Inflammatory macrophage treated with lipopolysaccharide for 1 hour (primary cell): ENCODE measurements at places on chromosomes 4 and X.

DNA sequence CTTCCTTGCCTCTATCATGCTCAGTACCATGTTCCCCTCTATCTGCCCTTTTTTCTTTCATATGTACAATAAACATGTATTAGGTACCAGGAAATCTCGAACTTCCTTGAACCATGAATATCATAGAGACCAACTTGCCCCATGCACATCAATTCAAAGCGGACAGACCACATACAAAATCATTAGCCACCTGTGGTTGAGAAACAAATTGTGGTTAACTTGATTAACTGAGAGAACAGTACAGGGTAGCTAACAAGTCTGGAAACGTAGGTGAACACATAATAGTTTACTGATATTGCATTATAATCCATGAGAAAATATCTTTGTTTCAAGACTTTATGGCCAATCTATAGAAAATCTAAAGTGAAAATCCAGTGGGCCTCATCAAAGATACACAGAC, 8.2 kb downstream of the CASP3 start:
- no peak for DNase-seq

DNA sequence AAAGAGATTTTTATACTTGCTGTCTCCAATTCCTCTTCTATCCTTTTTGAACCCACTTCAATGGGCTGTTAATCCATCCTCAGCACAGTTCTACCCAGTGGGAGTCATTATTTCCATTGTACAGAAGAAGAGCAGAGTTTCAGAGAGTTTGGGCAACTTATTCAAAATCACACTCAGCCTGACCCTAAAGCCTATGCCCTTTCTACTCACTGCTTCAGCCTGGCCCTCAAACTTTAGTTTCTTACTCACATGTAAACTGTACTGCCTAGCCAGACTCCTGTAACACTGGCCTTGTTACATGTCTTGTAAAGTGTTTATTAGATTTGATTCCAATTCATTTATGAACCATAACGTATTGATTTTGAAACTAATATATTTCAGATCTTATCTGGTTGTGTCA, 25.1 kb upstream of the USO1 start:
- DNase-seq: no peak

- DNase-seq: no peak
These were observed 25.1 kb downstream of the EPHA5 start for GRCh38 chr4:65645185-65645584.

DNA sequence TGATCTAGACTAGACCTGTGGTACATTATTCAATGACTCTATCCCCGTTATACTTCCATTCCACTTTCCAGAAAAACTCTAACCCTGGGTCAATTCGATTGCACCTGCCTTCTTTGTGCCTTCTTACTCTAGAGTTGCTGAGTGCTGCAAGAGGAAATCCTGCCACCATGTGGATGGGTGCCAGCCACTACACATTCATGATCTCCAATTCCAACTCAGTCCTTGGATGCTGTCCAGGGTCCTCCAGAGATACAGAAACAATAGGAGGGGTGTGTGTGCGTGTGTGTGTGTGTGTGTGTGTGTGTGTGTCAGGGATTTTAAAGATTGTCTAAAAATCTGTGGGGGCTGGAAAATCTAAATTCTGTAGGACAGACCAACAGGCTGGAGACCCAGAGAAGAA, 42.9 kb upstream of the INTS6L start:
- DNase-seq: peak; percentile 18

DNA sequence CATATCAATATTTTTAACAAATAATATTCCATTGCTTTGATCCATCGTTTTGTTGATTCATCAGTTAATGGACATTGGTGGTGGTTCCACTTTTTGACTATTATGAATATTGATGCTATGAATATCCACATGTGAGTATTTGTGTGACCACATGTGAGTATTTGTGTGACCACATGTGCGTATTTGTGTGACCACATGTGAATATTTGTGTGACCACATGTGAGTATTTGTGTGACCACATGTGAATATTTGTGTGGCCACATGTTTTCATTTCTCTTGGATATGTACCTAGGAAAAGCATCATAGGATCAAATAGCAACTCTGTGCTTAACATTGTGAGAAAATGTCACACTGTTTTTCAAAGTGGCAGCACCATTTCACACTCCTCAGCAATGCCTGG, 433.6 kb upstream of the FRG1 start:
- DNase-seq: no peak

GRCh38 chr4:109803924-109804571, 2.2 kb upstream of the CFI start:
- no peak for DNase-seq

GRCh38 chrX:105463473-105463872, 243.0 kb upstream of the TEX13A start:
- no peak for DNase-seq

- no peak for DNase-seq
These were observed 285.2 kb upstream of the GATB start for GRCh38 chr4:152045807-152046571.

DNA sequence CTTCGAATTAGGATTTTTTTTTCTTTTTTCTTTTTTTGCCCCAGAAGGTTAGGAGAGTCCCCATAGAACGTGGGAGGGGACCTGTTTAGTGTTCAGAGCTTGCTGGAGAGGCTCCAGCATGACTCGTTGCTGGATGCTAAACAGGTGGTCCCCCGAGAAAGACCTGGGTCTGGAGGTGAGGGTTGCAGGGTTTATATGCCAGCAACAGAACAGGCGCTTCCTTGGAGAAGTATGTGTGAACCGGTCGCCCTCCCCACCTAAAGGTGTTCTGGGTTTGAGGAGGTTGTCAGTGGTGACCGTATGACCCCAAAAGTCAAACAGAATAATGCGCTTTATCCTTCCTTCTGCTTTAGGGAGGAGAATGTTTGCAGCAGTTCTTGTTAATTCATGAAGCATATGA, 52.1 kb upstream of the SHOX start:
- DNase-seq: no peak
